ENCODE measurements at places on chromosomes 6 and 20. TPM values are rescaled to one million over a fixed set of nuclear protein-coding genes. Genes with fewer than 3 reads are reported as not detected.

- no peaks in the 10 kb centered on the region for H3K4me1 ChIP-seq
- DNase-seq, result no peak
- H3K36me3 ChIP-seq, result no peaks in the 10 kb centered on the region
- no peak overlapping the region for H3K4me3 ChIP-seq
Measured at GRCh38 chr6:33976437-33977360, 169.2 kb downstream of the GRM4 start.

DNA sequence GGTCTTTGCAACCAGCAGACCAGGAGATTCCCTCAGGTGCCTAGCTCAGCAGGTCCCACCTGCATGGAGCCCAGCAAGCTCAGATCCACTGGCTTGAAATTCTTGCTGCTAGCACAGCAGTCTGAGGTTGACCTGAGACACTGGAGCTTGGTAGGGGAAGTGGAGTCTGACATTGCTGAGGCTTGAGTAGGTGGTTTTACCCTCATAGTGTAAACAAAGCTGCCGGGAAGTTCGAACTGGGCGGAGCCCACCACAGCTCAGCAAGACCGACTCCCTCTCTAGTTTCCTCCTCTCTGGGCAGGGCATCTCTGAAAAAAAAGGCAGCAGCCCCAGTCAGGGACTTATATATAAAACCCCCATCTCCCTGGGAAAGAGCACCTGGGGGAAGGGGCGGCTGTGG is 34.3 kb downstream of the PRSS35 start:
- no peaks in the 10 kb centered on the region for H3K36me3 ChIP-seq
- no peak overlapping the region for H3K4me3 ChIP-seq
- no peak for DNase-seq
- no peak overlapping the region for H3K27ac ChIP-seq
- H3K27me3 ChIP-seq, result no peaks in the 10 kb centered on the region

GRCh38 chr20:10131732-10132345 is 86.8 kb upstream of the SNAP25 start:
- no peak overlapping the region for H3K27ac ChIP-seq
- no peaks in the 10 kb centered on the region for H3K36me3 ChIP-seq
- DNase-seq, result no peak
- no peaks in the 10 kb centered on the region for H3K4me1 ChIP-seq

The KHDC1L gene
- not detected for total RNA-seq

GRCh38 chr6:112352607-112353006 is 5.5 kb downstream of the RFPL4B start:
- no peaks in the 10 kb centered on the region for H3K36me3 ChIP-seq
- no peak for DNase-seq
- no peaks in the 10 kb centered on the region for H3K4me1 ChIP-seq
- H3K4me3 ChIP-seq, result no peak overlapping the region
- H3K27me3 ChIP-seq, result no peaks in the 10 kb centered on the region

DNA sequence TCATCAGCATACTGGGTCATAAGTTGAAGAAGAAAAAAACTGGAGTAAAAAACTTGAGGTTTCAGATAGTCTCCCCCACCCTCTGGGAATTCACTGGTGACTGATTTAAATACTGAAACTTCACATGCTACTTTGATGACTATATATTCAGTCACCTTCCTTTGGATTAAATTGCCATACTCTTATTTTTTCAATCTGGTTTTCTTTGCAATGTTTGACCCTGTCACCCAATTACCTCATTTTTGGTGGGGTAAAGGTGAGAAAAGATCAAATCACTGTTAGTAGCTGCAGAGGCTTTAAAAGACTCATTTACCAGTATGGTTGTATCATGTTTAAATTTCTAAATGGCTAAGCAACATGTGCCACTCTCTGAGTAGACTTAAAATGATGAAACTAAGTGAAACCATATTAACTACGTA is 862.7 kb upstream of the FLRT3 start:
- no peaks in the 10 kb centered on the region for H3K27me3 ChIP-seq
- no peaks in the 10 kb centered on the region for H3K4me1 ChIP-seq
- H3K27ac ChIP-seq, result no peak overlapping the region
- no peak overlapping the region for H3K4me3 ChIP-seq
- DNase-seq, result no peak

The MBOAT1 gene
- total RNA-seq, result 15.1 TPM

- DNase-seq, result no peak
- H3K27ac ChIP-seq, result no peak overlapping the region
- peaks cover 28% of the 10 kb centered on the region for H3K27me3 ChIP-seq
- no peaks in the 10 kb centered on the region for H3K36me3 ChIP-seq
Measured at GRCh38 chr6:20332441-20333006, 69.2 kb upstream of the E2F3 start.

- no peak overlapping the region for H3K27ac ChIP-seq
- H3K36me3 ChIP-seq, result no peaks in the 10 kb centered on the region
- no peaks in the 10 kb centered on the region for H3K4me1 ChIP-seq
Measured at GRCh38 chr6:49606721-49607390, 29.8 kb downstream of the RHAG start.

DNA sequence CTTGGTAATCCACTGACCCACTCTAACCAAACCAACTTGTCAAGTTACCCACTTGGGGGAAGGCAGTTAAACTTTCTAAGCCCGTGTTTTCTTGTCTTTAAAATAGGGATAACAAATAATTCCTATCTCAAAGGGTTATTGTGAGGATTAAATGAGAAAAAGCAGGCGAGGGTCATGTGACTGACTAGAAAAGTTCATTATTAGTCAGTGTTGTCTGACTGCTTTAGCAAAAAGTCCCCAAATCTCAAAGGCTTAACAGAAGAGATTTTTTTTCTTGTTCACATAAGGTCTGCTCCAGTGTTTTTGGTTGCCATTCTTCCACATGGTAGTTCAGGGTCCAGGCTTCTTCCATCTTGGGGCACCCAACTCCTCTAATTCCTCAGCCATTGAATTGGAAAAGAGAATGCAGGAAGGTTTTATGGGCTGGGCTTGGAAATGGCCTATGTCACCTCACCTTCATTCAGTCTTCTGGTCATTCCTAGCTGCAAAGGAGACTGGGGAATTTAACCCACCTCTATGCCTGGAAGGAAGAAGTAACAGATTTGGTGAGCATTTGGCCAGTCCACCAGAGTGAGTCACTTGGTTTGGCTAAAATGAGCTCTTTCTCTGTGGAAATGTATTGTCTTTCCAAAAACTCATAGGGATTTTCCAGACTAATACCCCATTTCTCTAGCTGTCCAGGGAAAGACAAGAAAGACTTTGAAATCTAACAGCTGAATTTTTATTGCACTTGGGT is 77.0 kb downstream of the CAP2 start:
- peaks cover 13% of the 10 kb centered on the region for H3K4me1 ChIP-seq
- H3K36me3 ChIP-seq, result no peaks in the 10 kb centered on the region
- no peak for DNase-seq
- H3K4me3 ChIP-seq, result no peak overlapping the region

DNA sequence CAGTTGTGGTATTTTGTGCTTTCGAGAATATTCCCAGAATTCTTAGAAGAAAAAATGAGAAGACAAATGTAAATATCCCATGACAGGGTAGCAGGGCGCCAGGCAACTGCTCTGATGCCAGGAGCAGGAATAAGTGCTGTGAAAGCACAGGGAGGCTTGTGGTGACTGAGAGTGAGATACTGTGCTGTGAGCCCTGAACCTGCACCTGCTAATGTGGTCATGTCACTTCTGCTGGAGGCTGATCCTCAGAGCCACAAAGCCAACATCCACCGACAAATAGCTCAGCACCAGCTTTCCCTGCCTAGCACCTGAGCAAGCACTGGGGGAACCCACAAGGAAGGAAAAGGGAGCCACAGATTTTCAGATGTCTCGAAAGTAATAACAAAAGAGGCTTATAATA is 368.6 kb upstream of the CDH4 start:
- no peaks in the 10 kb centered on the region for H3K4me1 ChIP-seq
- H3K36me3 ChIP-seq, result no peaks in the 10 kb centered on the region
- H3K4me3 ChIP-seq, result no peak overlapping the region
- H3K27me3 ChIP-seq, result no peaks in the 10 kb centered on the region

The ADGRF1 gene
- total RNA-seq, result 0.95 TPM

The ZSCAN31 gene
- 10.4 TPM for total RNA-seq

The STMND1 gene
- total RNA-seq, result not detected

DNA sequence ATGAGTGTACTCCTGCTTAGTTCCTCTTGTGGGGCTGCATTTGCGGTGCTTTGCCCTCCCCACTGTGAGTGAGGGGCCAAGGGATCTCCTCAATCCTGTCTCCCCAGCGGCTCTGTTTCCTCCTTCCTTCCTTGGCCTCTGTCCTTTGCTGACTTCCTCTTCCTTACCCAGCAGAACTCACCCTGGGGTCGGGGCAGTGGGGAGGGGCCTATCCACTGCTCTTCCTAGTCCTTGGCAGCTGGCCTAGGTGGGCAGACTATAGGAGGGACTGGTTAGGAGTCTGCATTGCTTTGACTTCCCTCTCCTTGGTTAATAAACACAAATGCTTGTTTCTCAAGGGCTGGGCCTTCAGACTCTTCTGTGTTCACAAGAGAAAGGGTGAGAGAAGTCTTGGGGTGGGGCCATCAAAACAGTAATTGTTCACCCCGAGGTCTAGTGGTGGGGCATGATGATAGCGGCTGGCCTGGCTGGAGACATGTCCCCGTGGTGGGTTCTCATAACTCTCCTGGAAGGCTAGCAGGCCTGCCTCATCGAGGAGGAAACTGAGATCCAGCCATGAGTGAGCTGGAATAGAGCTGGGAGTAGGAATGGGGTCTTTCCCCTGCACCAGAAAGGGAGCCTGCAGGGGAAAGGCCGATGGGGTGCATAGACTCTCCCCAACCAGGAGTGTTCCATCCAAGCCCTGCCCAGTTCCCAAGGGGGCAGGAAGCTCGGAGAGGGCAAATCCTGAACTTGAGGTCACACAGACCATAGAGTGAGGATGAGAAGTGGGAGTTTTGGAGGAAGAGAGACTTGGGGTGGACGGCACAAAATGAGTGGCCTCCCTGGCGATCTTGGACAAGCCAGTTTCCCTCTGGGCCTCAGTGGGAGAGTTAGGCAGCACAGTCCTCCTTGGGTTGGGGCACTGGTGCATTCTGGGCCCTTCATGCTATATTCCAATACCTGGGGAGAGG is 12.7 kb downstream of the FAM110A start:
- H3K27ac ChIP-seq, result no peak overlapping the region
- H3K27me3 ChIP-seq, result no peaks in the 10 kb centered on the region
- H3K36me3 ChIP-seq, result peaks cover 3% of the 10 kb centered on the region
- H3K4me3 ChIP-seq, result no peak overlapping the region
- no peak for DNase-seq

- no peak overlapping the region for H3K4me3 ChIP-seq
- H3K4me1 ChIP-seq, result no peaks in the 10 kb centered on the region
- no peak overlapping the region for H3K27ac ChIP-seq
- H3K27me3 ChIP-seq, result no peaks in the 10 kb centered on the region
- H3K36me3 ChIP-seq, result no peaks in the 10 kb centered on the region
- DNase-seq, result no peak
Measured at GRCh38 chr6:136404627-136405419, 115.2 kb upstream of the BCLAF1 start.

The ECT2L gene
- total RNA-seq, result not detected

DNA sequence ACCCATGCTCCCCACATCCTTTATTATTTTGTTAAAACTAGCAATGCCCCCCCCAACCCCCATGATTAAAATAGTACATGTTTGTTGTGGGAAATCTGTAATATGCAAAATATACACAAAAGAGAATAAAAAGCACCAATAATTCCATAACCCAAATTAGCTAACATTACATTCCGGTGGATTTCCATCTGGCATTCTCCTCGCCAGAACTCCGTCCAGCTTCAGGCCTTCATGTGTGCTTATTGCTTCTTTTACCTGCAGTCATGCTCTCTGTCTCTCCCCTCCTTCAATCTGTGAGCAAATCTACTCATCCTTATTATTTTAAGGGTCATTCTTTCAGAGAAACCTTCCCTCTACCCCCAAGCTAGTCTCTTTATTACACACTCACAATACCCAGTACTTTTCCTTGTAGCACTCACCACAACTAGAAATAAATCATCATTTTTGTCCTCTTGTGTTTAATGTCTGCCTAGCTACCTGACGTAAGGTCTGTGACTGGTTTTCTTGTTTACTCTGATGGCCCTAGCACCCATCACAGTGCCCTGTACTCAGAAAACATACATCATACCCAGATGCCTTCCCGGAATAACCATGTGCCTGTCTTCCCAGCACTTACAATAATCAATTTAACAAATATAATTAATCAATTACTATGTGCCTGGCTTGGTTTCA is 25.6 kb upstream of the IER3 start:
- peaks cover 36% of the 10 kb centered on the region for H3K4me1 ChIP-seq
- H3K36me3 ChIP-seq, result no peaks in the 10 kb centered on the region
- H3K4me3 ChIP-seq, result no peak overlapping the region
- DNase-seq, result no peak

GRCh38 chr6:81747327-81747726 is 5.2 kb downstream of the TENT5A start:
- DNase-seq, result no peak
- H3K36me3 ChIP-seq, result no peaks in the 10 kb centered on the region
- no peak overlapping the region for H3K27ac ChIP-seq

GRCh38 chr6:111842271-111842822 is 30.9 kb downstream of the FYN start:
- H3K27ac ChIP-seq, result no peak overlapping the region
- no peak overlapping the region for H3K4me3 ChIP-seq
- H3K4me1 ChIP-seq, result no peaks in the 10 kb centered on the region
- DNase-seq, result no peak
- H3K27me3 ChIP-seq, result no peaks in the 10 kb centered on the region

GRCh38 chr20:11210611-11211010 is 536.8 kb upstream of the JAG1 start:
- no peak for DNase-seq
- H3K27me3 ChIP-seq, result no peaks in the 10 kb centered on the region

DNA sequence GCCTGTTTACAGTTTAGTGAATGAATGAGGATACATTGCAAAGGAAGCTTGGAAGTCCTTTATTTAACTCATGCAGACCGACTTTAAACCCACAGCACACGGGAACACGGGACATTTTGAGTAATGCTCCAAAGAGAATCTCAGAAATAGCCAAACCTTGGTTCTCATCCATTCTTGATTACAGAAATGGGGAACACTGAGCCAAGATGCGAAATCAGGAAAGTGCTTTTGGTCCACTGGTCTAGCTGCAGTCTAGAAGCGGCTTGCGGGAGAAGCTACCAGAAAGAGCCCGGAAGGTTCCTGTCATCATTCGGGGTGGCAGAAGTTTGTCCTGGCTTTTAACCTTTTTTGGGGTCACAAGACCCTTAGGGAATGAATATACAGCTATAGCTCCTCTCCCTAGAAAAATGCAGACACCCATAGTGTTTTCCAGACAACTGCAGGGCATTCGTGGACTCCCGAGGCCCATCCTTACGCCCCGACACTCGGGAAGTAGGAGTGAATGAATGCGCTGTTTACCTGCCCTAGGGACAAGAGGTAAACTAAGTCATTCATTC is 475 bp upstream of the TMEM181 start:
- H3K27ac ChIP-seq, result peak overlapping the region; percentile 94
- no peak for DNase-seq
- no peaks in the 10 kb centered on the region for H3K27me3 ChIP-seq
- peaks cover 2% of the 10 kb centered on the region for H3K36me3 ChIP-seq
- H3K4me1 ChIP-seq, result peaks cover 25% of the 10 kb centered on the region

DNA sequence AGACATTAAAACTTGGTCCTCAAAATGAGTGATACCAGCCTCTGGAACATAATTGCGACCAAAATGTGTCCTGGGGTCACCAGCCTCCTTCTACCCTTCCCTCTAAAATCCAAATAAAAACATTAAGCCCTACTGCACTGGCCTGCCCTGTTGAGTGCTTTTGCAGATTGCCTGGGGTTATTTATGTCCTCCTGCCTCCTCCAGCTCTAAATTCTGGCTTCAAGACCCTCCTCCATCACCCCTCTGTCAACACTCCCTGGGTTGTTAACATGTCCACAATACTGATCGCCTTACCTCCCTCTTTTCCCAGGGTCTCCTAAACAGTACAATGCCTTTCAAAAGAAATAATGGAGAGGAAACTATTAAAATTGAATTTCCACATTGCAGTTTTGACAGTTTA is 327.5 kb downstream of the NRN1 start:
- no peak overlapping the region for H3K4me3 ChIP-seq
- no peak for DNase-seq
- H3K27ac ChIP-seq, result no peak overlapping the region
- no peaks in the 10 kb centered on the region for H3K4me1 ChIP-seq

The EYS gene
- total RNA-seq, result not detected

The ENPP5 gene
- not detected for total RNA-seq
